ENCODE measurements at places on chromosomes 13 and 19.

- no peak for ATAC-seq
These were observed 442 bp downstream of the RAB8A start for GRCh38 chr19:16111909-16112752.

DNA sequence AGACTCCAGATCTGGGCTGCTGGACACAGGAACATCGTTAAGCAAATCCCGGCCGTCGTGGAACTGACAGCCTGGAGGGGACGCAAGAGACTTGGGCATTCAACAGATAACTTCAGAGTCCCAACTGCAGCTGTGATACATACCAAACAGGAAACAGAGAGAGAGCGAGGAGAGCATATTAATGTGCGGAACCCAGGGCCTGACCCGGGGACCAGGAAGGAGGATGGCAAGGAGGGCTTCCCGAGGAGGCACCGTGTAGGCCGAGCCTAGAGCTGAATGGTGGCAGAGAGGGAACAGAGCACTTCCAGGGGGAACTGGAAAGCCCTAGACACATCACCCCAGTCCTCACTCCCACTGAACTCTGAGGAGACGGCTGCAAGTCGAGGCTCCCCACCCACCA lies 68.1 kb downstream of the SIPA1L3 start:
- no peak for ATAC-seq

GRCh38 chr13:37701306-37701705 lies 102.7 kb upstream of the POSTN start:
- ATAC-seq, result no peak

DNA sequence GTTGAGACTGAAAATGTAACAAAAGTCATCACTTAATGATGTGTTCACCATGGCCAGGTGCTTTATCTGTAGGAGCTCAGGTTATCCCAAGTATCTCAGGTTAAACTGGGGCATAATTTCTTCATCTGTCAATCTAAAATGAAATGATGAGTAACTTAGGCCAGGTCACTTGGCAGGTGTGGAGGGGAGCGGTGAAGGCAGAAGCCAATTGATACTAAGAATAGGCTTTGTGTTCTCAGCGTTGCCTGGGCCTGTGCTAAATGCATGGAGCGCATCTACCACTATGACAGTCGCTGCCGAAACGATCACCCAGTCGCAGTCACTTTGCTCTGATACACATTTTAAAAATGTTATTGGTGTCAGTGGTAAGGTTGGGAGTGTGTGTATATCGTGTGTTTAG lies 91.6 kb downstream of the FGF9 start:
- no peak for ATAC-seq

DNA sequence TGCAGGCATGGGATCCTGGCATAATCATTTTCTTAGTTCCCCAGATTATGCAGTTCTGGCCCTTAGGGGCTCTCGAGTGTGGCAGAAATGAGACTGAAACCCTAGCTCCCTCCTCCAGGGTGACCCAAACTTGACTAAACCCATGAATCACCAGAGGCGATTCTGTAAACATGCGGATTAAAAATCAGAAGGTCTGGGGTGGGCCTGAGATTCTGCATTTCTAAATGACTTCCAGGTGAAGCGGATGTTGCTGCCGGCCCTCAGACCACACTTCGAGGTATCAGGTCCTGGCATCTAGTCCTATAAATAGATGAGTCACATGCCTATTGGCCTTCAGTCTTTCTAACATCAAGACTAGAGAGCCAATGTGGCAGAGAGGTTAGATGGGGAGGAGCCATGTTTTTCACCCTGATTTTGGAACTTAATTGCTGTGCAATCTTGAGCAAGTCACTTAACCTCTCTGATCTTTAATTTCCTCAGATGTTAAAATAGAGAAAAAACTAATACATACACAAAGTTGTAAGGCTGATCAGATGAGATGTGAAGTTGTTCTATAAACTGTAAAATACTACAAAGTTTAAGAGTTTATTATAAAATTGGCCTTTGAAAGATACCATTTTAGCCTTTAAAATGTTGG lies 431.2 kb downstream of the FOXO1 start:
- ATAC-seq, result no peak

DNA sequence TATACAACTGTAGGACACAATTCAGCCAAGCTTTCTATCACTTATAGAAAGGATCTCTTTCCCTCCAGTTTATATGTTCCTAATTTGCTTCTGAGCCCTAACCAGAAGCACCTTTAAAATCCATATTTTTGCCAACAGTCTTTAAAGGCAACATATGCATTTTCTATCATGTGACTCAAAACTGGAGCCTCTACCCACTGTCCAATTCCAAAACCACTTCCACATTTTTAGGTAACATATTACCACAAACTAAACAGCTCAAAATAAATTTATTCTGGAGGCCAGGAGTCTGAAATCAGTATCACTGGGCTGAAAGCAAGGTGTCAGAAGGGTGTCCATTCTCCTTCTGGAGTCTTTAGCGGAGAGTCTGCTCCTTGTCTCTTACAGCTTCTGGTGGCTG lies 15.9 kb upstream of the EFNB2 start:
- no peak for ATAC-seq

- ATAC-seq, result no peak
These were observed 206.1 kb downstream of the SUCLA2 start for GRCh38 chr13:47794963-47795362.

DNA sequence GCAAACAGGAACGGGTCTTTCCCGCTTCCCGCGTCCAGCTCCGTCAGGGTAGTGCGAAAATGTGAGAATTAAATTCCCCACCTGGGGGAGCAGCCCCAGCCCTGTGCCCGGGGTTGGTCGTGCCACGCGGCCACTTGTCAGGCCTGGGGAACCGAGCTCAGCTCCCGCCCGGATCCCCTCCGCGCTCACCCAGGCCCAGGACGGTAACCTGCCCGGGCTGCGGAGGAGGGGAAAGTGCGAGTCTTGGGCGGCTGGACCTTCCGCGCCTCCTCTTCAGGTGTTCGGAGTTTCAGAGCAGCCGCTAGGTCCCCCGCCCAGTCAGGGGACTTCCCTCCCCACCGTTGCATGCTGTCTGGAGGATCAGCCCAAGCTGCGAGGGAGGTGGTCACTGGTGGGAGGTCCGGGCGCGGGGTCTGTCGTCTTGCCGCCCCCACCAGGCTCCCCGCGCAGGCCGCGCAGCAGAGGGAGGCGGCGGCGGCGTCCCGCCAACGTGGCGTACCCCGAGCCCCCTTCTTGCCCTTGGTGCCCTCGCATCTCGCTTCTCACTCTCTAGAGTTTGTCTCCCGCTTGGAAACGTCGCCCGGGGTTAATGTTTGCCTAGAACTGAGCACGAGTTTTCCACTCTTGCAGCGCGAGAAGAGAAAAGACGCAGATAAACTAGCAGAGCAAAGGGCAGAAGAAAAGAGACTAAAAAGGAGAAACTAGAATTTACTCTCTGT lies 8.1 kb downstream of the URAD start:
- ATAC-seq, result no peak

DNA sequence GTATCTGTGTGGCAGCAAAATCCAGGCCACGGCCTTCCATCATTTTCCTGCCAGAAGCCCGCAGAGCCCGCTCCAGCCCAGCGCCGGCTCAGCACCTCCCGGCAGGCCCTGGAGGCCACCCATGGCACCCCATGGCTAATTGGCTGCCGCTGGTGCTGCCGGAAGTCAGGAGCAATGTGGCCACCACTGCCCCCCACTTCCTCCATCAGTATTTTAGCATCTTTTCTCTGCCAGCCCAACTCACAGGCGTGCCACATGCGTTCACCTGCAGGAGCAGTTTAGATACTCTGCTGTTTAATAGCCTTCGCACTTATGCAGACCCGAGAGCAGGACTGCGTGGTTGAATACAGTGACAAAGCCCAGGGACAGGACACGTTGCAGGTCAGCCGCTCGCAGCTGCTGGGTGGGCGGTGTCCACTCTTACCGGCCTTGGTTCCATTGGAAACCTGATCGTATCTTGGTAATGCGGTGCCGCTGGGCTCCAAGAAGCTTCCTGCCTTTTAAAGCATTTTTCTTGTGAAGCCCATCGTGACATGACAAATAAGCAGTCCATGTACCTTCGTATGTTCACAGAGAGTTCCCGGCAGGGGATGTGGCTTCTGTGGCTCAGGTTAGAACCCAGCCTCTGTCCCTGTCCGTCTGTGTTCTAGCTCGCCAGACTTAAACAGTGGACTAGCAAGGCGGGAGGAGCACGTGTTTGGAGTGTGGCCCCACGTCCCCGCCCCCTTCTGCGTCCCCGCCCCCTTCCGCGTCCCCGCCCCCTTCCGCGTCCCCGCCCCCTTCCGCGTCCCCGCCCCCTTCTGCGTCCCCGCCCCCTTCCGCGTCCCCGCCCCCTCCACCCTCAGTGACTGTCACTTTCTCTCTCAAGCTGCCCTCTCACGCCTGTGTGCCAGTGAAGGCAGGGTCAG lies 162.0 kb upstream of the SOX1 start:
- ATAC-seq, result no peak

DNA sequence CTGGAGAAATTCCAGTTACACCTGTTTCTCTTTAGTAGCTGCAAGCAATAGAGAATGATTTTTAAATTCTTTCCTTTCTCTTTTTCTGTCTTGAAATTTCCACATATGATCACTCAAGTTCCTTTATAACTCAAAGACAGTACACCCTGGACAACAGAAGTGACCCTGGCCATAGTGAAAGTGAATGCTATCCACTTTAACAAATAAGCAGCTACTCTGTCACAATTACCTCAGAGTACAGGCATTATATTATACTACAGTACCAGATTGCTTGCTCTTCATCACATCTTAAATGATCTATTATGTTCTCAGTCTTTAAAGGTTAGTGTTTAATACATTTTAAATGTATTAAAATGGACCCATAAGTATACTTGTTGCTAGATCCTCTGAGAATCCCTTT lies 136.2 kb downstream of the KLF12 start:
- ATAC-seq, result no peak

GRCh38 chr13:58865286-58865685 lies 1233.7 kb downstream of the PCDH17 start:
- ATAC-seq, result no peak

DNA sequence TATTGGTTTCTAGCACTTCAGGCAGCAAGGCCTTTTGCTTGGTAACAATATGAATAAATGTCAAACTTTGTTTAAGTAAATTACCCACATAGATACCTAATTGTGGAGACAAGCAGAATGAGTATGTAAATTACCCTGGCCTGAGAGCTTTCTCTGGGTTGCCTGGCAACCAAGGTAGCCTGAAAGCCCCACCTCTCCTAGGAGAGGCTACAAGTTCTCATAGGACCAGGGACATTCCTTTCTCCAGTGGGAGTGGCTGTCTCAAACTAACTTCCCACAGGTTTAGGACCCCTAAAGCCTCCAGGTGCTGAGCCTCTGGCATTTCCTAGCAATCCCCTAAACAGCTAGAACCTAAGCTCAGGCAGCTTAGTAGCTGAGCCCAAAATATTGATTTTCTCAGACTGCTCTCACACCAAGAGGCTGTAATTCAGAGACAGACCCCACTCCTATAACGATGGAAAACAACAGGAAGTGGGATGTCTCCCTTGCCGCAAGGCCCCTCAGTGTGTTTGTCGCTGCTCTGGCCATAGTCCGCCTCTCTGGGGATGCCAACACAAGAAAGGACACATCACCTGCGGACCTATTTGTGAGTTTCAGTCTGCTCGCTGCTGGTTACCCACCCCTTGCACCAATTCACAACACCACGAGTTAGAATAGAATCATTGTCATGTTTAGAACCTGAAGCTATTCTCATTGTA lies 207.3 kb downstream of the DLEU7 start:
- peak; percentile 25 for ATAC-seq

DNA sequence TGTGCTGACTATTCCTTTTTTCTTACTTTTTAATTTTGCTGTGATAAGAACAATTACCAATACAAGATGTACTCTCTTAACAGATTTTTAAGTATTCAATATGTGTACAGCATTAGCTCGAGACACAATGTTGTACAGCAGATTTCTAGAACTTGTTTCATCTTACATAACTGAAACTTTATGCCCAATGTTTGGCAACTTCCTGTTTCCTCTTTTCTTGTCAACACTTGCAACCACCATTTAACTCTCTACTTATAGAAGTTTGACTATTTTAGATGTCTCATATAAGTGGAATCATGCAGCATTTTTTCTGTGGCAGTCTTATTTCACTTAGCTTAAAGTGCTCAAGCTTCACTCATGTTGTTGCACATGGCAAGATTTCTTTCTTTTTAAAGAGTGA lies 1426.8 kb downstream of the SLITRK5 start:
- ATAC-seq, result no peak

DNA sequence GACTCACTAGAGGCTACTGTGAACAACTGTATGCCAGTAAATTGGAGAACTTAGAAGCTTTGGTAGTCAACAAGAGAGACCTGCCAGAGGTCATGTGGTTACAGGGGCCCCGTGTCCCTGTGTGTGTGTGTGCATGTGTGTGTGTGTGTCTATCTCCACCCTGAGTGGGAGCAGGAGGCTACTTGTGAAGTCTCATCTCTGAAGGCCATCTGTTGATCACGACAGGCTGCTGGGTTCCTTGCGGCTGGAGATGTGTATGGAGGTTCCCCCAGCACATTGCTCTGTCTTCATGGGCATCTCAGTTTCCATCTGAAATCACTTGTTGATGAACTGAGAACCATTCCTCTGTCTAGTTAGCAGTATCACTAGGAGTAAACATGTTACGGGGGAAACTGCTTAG lies 58.2 kb upstream of the TEX29 start:
- ATAC-seq, result no peak

DNA sequence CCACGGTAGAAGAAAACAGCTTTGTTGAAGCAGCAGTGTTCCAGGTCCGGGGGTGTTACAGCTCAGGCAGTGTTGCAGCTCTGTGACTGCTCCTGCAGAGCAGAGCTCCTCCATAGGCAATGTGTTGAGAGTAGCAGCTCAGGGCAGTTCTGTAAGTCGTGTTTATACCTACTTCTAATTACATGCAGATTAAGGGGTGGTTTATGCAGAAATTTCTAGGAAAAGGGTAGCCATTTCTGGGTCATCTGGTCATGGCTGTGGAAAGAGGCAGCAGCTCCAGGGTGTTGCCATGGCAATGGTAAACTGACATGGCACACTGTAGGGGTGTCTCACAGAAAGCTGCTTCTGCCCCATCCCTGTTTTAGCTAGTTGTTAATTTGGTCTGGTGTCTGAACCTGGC lies 316.4 kb downstream of the GPC5 start:
- ATAC-seq, result no peak

DNA sequence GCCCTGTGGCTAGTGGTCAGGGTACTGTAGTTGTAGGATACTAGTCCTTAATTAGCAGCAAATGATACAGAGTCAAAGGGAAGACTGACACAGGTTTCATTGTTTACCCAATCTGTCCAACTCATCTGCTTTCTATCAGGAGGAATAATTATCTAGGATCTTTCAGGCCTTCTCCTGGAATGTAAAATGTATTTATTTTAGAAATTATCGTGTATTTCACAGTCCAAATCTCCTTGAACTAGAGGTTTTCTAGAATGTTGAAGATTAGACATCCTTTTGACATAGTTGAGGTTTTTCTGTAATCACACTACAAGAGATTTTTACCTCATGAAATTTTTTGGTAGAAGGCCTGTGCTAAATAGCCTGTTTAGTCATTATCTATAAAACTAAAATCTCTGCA lies 1694.8 kb upstream of the PCDH20 start:
- no peak for ATAC-seq
